ENCODE measurements at places on chromosomes 2 and 18.

DNA sequence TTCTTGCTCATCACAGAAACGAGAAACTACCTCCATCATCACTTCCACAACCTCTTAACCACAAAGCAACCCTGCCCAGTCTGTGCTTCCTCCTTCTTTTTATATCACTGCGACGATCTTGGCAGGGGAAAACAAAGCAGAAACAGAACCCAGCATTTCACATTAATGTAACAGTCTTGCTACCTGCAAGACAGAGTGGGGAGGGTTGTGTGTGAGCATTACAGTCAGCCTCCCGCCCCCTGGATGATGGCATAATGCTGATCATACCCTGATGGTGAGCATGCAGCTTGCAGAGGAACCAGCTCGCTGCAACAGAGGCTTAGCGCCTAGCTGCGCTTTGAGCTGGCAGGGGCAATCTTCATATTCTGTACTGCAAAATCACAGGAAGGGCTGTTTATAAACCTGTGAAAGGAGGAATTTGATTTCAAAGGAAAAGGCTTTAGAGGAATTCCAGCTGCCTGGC is 376.1 kb downstream of the IRS1 start:
- DNase-seq: no peak

DNA sequence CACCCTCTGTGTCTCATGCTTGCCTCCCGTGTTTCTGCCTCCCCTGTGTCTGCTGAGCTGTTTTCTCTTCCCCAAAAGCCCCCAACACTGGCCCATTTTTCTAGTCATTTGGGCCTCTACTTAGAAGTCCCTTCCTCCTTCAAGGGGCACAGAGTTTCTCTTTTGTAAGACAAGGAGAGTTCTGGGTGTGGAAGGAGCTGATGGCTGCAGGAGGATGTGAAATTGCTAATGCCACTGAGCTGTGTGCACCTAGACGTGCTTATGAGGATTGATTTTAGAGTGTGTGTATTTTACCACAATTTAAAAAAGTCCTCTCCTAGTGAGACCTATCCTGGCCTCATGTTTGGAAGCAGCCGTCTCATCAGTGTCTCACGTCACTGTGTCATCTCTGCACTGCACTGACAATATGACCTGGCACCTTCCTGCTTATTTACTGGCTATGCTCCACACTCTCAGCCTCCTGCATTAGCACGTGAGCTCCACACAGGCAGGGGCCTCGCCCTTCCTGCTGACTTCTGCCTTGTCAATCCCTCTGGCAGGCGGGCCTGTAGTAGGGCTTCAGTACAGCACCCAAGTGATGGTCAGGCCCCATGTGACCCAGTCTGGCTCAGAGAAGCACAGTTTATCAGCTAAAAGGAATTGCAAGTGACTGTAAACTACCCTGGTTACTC is 8.0 kb upstream of the MBP start:
- DNase-seq: no peak

DNA sequence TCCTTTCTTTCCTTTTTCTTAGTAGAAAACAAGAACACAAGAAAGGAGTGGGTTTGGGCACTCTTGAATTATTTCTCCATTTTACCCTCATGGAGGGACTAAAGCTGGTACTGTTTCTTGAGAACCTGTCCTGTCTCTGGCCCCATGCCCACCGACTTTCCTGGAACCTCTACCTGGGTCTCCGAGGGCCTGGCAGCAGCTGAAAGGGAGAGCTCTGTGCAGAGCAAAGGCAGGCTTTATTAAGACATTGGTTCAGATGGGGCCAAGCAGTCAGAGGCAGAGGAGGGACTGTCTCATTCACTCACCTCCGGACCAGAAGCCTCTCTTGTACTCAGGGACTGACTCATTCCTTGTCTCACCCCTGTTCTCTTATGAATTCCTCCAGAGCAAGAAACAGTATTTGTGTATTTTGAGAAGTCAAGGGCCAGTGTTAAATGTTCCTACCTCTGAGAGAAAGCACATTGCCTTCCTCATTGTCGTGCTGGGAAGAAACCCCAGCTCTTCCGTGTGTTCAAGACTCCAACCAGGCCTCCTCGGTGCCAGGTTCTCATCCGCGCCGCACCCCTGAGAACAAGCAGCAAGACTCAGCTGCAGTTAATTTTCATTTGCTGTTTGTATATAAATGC is 201.9 kb upstream of the NT5C1B start:
- no peak for DNase-seq

- no peak for DNase-seq
Measured at GRCh38 chr18:48620071-48620470, 81.2 kb downstream of the CTIF start.

DNA sequence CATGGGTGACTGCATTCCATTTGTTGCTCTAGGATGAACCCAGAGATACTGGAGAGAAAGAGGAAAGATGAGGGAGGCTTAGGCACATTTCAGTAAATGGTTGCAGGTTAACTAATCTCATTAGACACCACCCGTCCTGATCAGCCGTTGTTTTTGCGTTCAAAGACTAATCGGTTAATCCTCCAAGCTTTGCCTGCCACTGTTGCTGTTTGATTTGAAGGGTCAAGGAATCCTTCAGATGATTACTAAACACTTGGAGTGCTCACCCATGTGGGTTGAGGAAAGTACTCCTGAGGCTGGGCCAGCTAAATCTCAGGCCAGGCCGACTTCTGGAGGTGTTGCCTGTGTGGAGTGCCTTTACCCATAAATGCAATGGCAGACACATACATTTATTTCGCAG is 8.6 kb downstream of the SH3RF3 start:
- DNase-seq: no peak

DNA sequence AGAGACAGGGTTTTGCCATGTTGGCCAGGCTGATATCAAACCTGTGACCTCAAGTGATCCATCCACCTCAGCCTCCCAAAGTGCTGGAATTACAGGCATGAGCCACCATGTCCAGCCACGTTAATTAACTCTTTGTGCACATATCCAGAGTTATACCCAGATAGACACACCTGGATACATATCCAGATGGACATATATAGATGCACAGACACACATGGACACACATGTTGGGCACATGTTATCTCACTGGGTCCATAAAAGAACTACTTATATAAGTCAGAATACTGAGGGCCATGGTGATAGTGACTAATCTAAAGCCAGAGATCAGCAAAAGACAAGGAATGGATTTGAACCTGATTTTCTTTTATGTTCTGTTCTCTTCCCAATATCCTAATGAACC is 158.6 kb downstream of the IRS1 start:
- DNase-seq: no peak

DNA sequence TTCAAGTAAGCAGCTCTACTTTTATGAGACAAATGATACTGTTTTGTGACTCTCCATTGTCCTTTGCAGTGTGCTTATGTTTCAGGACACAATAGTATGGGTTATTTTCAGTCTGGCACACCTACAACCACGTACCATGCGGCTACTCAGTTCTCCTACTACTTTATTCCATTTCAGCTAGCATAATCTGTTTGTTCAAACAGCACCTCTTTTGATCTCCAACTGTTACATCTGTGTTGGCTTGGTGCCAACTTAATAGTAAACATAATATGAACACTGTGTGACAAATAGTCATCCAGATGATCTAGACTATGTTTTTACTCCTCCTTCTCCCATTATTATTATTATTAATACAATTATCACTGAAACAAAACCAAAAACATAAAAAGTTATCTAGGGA is 40.5 kb downstream of the MYO3B start:
- no peak for DNase-seq

GRCh38 chr2:222298311-222299150 is at the start of gene PAX3:
PAX3 (minus strand) TSS chr2:222298998; CDS start chr2:222298615, 383 bp downstream.
- no peak for DNase-seq

- no peak for DNase-seq
Measured at GRCh38 chr2:67851016-67851415, 211.8 kb downstream of the C1D start.

GRCh38 chr18:63131106-63131958 is 188.2 kb downstream of the BCL2 start:
- no peak for DNase-seq

GRCh38 chr2:85741833-85742455 is 11.8 kb upstream of the ATOH8 start:
- DNase-seq: no peak

- no peak for DNase-seq
Measured at GRCh38 chr2:168312036-168312822, 64.8 kb upstream of the STK39 start.

- DNase-seq: no peak
Measured at GRCh38 chr18:75507636-75508035, 80.1 kb upstream of the SMIM21 start.

- no peak for DNase-seq
Measured at GRCh38 chr2:172513935-172514586, 41.8 kb upstream of the PDK1 start.

- no peak for DNase-seq
Measured at GRCh38 chr2:136131484-136131960, 13.6 kb upstream of the CXCR4 start.

- DNase-seq: no peak
Measured at GRCh38 chr2:146852661-146853060, 992.2 kb upstream of the ACVR2A start.

- DNase-seq: no peak
Measured at GRCh38 chr2:119519057-119519408, 5.2 kb downstream of the SCTR start.

DNA sequence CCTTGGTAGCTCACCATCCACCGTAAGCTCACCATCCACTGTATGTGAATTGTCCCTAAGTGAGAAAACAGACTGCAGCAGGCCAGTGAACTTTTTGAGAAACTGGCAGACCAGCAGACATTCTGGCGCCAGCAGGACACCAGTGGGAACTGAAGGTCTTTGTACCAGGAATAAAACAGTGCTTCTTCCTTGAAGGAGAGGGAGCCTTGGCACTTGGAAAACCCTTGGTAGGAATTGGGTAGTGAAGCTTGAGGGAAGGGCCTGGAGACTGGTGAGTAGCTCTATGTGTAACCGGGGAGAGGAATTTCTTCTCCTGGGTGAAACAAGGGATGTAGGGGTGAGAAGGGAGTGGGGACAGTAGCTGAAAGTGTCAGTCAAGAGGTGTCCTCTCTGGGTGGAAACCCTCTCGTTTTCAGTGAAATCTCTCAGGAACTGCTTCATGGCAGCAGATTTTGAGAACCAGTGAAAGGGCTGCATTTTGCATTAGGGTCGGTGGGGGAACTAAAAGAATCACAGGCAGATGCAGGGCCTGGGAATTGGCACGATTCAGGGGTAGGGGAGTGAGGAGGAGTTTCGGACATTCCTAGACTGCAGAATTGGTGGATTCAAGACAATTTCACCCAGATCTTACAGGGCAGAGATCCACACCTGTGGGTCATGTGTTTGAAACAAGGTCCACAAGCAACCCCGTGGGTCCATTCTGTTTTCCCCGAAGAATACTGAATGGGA is 131.5 kb upstream of the DLX2 start:
- DNase-seq: no peak

Data from cerebellar nuclear complex (tissue), 1 donor.